Stimulated activated naive B cell treated with anti-CD40 and anti-IgM and Interleukin-4, amounts not matched to agents 10 μg/mL and 1 μg/mL and 100 μg/mL, for 72 hours (primary cell): ENCODE measurements at places on chromosomes 11 and 22.
A peak's percentile ranks its signal among the peaks of the same experiment; 100 is the strongest.

GRCh38 chr11:9783986-9784385 lies 120.1 kb downstream of the SWAP70 start:
- no peak for DNase-seq

DNA sequence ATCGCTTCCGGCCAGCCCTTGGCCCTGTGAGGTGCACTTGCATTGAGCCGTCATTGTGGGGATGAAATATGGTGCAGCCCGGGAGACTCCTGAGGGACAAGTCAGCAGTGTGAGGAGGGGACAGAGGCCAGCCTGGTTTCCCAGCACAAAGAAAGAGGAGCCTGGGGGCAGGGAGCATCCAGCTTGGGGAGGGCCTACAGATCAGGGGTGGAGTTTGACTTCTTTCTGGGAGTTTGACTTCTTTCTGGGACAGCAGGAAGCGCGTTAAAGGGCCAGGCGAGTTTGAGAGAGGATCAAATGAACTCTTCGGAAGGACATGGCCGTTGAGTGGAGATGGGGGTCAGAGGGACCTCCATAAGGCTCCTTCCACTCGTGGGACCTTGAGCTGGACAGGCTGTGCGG lies 91.9 kb downstream of the LRRC32 start:
- DNase-seq: no peak

DNA sequence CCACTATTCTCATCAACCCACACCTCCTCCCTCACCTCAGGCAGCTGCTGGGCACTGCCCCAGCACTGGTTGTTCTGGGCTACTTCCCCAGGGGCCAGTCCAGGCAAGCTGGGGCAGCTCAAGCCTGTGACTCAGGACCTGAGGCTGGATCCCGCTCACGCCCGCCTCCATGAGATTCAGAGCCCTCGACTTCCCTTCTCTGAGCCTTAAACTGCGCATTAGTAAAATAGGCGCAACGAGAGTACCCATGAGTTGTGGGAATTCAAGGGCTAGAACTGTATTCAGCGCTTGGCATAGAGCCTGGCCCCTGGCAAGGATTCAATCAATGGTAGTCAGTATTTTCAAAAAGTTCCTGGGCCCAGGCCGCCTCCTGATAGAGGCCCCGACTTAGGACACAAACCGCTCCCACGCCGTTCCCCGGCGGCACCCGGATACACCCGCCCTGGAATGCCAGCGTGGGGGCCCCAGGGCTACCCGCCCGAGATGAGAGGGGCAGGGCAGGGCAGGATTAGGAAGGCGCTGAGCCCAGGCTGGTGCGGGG lies 723 bp upstream of the CD82 start:
- no peak for DNase-seq

DNA sequence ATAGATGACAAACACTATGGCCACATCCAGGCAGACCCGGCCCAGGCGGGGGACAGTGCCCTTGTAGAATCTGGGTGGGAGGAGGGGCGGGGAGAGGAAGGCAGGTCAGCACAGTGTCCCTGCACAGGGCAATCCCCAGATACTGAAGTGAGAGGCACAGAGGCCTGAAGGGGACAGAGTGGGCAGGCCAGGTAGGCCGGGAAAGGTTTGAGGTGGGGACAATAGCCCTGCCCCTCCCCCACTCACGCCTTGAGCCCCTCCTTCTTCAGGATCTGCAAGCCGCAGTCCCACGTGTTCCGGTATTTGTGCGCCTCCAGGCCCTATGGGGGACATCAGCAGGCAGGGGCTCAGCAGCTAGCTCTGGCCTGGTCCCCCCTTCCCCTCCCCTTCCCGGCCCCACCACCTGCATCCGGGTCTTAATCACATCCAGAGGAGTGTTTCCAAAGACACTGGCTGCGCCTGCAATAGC lies 2.3 kb downstream of the SLC25A1 start:
- no peak for DNase-seq

GRCh38 chr11:119982517-119983239 lies 155.2 kb downstream of the TRIM29 start:
- no peak for DNase-seq

- DNase-seq: no peak
Measured at GRCh38 chr11:58742140-58742539, 10.4 kb upstream of the GLYAT start.

DNA sequence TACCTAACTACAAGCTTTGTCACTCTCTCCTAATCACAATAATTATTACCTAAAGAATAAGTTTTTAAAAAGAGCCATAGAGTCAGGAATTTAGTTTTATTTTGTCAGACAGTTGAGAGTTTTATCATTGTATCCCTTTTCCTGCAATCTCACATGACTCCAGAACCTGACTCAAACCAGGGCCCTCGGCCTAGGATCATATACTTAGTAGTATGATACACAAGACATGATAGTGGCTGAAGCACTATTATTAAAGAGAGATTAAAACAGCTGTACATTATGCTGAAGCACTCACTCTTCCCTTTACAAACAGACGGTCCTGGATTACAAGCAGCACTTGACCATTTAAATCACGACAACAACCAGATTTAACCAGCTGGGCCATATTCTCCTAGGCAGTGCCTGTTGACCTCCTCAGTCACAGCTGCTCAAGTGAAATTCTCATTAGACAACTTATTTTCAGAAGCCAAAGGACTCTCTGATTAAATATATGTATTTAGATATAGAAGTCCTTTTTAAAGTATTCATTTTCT lies 44.0 kb downstream of the SOX6 start:
- no peak for DNase-seq

DNA sequence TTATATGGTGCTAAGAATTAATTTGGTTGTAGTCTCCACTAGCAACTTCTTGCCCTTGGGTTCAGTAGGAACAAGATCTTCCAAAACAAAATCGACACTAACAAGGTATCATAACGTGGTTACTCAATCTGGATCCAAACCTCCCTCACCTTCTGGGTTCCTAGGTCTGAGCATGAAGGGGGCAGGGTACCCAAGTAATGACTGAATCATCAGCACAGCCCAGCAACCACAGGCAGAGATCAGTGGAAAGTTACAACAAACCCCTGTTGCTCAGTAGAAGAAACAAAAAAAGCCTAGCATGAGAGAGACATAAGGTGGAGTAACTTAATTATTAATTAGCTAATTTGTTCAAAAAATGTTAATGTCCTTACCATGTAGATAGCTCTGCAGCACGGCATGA lies 221.4 kb downstream of the BLID start:
- no peak for DNase-seq

DNA sequence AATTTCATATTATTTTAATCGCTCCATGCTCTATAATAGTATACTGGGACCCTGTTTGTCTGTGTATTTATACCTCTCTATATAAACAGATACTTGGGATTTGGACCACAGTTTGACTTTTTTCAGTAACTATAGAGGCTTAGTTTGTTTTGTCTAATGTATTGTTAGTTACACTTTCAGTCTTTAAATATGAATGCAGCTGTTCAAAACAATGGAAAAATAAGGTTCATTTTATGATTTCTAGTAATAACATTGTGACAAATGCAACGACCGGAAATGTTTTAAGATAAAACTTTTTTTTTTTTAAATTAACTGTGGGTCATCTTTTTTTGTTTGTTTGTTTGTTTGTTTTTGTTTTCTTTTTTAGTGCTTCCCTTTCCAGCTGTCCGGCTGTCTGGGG lies 133.5 kb downstream of the ARHGAP42 start:
- no peak for DNase-seq

- no peak for DNase-seq
Measured at GRCh38 chr11:18987454-18988231, 48.4 kb upstream of the MRGPRX1 start.

DNA sequence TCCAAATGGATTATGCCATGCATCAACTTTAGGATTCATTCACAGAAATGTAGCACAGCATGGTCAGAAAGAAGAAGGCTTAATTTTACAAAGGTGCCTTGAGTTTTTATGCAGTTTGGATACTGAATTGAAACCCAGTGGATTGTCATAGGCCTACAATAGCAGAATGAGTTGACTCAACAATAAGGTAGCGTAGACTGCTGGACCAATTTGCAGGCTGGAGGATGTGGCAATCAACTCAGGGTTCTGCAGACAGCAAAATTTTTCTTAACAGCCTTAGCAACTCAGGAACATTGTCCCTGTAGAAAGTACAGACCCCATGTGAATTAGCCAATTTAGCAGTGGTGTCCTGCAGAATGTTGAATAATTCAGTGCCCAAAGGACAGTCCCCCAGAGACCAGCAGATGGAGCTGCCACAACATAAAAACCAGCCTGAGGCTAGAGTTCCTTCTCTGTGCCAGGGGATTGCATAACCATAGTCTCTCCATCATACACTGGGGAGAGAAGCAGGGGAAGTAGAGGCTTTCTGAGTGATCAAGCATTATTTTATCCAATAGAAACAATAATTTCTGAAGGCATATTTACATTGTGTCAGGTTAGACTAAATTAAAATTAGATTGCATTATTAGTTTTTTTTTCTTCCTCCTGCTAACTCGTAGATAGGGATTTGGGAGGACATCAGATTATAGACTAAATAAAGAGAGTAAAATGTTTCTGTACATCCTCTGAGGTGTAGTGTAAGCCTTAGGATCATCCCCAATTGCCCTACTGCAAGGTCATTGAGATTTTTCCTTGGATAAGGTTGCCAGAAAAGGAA lies 20.3 kb upstream of the MRPL17 start:
- no peak for DNase-seq

DNA sequence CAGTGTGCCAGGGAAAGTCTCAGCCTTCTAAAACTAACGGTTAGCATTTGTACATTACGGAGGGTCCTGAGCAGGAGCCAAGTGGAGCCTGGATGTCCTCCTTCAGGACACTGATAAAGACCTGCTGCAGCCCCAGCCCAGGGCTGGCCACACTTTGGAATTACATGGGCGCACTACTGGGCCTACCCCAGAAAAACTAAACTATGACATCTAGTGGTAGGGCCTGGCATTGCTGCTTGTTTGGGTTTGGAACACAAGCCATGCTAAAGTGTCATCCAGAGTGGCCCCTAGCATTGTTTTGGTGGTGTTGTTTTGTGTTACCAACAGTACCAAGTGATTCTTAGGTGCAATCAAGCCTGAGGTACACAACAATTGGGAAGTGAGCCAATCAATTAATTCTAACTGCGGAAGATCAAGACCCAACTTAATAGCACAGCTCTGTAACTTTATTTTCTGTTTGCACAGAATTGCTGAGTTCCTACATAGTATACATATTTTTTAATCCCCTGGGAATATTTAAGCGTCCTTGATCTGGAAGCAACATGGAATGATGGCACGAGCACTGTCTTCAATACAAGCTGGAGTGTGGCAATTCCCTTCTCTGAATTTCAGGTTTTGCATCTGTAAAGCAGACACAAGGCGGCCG lies 340.7 kb downstream of the LARGE1 start:
- DNase-seq: peak; percentile 20

DNA sequence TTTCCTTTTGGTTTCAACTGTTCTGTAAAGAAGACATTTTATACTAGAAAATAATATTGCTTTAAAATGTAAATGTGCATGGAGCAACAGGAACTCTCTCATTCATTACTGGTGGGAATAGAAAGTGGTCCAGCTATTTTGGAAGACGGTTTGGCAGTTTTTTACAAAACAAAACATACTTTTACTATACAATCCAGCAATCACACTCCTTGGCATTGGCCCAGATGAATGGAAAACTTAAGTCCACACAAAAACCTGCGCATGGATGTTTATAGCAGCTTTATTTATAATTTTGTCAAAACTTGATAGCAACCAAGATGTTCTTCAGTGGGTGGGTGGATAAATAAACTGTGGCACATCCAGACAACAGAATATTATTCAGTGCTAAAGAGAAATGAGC lies 49.9 kb upstream of the SEPTIN5 start:
- no peak for DNase-seq

DNA sequence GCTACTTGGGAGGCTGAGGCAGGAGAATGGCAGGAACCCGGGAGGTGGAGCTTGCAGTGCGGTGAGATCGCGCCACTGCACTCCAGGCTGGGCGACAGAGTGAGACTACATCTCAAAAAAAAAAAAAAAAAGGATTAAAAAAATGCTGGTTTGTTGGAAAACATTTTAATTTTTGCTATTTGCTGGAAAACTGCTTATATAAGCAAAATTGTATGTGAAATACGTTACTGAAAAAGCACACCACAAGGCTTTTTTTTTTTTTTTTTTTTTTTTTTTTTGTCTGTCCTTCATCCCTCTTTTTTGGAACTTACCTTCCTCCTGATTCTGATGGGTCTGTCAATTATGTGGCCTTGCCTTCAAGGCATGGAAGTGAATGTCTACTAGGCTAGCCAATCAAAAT lies 40.8 kb downstream of the DCDC1 start:
- DNase-seq: no peak

- no peak for DNase-seq
Measured at GRCh38 chr11:110874437-110875030, 162.3 kb upstream of the ARHGAP20 start.

DNA sequence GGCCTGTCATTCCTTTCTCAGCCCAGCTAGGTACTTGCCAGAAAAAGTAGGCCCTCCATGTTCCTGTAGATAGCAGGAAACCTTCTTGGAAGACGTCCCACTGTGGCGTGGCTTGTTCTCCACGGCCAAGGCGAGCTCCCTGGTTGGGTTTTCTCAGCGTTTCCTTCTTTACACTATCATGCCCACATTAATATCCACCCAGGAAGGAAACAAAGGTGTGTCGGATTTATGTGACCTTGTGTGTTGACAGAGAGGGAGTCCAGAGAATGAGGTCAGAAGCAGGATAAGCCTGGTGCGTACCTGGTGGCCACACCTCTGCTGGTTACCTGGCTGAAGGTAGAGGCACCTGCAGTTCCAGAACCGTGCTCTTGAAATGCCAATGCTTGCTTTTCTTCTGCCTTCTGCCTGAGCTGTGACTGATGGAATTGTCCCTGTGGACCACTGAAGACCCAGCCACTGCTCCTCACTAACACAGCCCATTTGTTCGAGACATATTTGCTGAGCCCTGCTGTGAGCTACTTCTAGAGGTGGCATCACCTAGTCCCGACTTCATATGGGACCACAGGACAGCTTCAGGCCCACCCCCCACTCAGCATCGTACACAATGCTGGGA lies 7.9 kb downstream of the ASPHD2 start:
- no peak for DNase-seq

GRCh38 chr11:46472662-46472994 lies 81.1 kb upstream of the CHRM4 start:
- no peak for DNase-seq

DNA sequence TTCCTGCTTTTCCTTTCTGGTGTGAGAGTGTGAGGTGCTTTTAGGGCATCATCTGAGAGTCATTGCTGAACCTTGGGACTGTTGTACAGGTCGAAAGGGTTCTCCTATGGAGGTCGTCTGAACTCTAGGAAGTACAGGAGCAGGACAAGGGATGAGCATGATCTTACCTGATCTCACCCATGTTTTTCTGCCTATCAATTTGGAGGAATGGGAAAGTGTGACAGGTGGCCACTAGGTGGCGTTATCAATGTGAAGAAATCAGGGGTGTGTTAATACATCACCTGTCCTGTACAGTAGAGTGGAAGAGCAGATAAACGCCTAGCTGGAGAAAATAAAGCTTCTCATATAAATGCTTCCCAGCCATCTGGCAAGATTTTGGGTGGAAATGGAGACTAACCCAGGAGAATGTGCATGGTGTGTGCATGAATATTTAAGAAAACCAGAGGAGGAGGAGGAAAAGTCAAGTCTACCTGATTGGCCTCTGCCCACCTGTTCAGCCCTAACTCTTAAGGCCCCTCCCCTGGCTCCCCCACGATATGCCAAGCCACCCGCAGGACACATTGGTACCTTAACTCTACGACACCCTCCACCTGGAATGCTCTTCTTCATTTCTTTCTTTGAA lies 72.0 kb upstream of the NARS2 start:
- peak; percentile 24 for DNase-seq
